HS-5 (cell line): ENCODE measurements at places on chromosomes 13 and 19.

DNA sequence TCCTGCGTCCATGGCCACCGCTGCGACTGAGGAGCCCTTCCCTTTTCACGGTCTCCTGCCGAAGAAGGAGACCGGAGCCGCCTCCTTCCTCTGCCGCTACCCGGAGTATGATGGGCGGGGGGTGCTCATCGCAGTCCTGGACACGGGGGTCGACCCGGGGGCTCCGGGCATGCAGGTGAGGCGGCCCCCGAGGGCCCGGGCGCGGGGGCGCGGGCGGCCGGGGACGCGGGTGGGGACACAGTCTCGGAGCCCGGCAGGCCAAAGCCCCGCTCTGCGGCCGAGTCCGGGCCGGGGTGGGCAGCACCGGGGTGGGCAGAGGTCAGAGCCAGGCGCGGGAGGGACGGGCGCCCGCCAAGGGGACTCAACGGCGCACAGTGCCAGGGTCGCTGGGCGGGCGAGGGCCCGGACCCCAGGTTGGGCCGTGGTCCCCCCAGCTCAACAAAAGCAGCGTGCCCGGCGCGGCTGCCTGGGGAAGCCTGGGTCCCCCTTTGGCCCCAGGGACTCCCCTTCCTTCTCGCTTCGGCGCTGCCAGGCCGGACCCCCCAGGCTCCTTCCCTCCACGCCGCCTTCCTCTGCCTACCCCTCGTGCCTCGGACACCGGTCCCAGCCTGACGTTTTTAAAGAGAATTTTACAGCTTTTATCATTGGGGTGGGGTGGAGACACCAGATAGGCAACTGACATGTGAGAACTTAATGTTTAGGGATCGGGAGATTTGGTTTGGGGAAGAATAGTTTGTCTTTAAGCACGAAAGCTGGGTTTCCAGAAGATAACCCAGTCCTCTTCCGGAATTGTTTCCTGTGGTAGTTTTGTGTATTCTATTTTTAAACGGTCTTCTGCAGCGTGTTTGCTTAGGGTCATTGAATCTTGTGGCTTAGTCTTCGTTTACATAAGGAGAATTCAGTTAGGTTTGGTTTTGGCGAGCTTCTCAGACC, 509 bp downstream of the TPP2 start:
- no peak for DNase-seq

DNA sequence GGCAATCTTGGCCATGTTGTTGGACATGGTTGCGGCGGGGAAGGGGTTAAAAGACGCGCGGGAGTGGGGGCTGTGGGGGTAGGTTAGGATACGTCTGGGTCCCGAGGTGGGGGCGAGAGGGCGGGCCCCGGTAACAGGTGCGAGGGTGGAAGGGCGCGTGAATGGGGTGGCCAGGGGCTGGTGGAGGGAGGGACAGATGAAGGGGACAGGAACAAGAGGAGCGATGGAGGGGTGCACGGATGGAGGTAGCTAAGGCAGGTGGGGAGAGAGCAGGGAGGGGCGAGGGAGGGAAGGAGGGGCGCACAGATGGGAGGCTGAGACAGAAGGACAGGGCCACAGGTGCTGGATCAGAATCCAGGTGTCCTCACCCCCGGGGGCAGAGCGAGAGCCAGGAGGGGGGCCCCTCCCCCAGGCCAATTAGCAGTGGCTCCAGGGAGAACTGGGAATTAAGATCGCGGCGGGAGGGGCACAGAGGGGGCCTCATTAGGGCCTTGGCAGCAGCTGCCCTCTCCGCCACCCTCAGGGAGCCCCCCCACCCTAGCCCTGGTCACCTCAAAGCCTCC, 1.3 kb downstream of the GNG8 start:
- no peak for DNase-seq

- DNase-seq = no peak
Observed at GRCh38 chr19:403221-404027, 5.5 kb downstream of the C2CD4C start.

DNA sequence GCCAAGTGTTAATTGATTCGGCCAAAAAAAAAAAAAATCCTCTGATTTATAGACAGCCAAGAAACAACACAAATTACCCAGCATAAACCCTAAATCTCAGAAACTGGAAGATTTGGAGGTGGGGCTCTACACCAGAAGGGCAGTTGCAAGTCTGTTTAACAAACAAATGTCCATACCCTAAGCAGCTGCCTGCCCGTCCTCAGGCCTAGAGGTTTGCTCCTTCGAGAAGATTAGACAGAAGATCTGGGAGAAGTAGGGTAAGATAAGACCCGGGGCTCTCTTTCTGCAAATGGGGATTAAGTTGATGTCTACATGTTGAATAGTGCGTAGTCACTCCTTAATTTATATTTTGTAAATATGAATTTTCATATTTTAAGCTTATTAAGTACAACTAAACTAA, 3.4 kb upstream of the N4BP2L1 start:
- DNase-seq = no peak

GRCh38 chr13:43002021-43002420, 10.0 kb upstream of the EPSTI1 start:
- no peak for DNase-seq

- DNase-seq = no peak
Observed at GRCh38 chr13:50374517-50374916, 359.3 kb downstream of the KCNRG start.

GRCh38 chr19:44260343-44260681, 626 bp downstream of the ZNF233 start:
- no peak for DNase-seq

- no peak for DNase-seq
Observed at GRCh38 chr19:55467236-55468053, 2.9 kb upstream of the C19orf85 start.

- no peak for DNase-seq
Observed at GRCh38 chr13:109859898-109860297, 73.5 kb upstream of the IRS2 start.

DNA sequence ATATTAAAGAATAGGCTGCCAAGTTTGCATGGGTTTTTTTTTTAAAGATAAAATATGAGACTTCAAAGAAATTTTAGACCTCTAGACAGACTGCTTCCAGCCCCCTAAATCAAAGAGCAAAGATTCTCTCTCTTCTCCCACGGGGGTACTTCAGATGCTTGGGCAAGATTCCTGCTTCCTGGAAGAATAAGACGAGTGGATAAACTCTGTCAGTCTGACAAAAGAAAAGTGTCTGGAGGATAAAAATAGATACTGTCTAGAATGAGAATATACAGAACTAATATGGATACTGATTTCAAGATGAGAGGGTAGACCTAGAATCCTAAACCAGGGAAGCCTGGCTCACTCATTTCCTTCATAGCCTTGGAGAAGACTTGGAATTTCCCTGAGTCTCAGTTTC, 435.1 kb downstream of the FOXO1 start:
- DNase-seq = no peak

DNA sequence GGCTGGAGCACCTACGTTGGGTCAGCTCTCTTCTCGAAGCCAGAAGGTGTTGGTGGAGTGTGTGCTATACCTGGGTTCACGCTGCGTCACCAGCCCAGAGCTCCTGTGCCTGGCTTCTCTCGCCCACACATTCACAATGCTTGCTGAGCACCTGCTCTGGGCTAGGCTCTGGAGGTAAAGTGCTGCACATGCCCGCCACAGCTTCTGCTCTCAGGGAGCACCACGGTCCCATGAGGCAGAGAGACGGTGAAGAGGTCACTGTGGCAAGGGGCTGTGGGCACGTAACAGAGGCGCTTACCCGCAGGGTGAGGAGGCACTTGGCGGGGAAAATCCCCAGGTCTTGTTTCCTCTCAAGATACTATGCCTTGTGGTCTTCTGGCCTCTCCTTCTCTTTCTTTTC, 174.2 kb downstream of the TEX29 start:
- DNase-seq = no peak

DNA sequence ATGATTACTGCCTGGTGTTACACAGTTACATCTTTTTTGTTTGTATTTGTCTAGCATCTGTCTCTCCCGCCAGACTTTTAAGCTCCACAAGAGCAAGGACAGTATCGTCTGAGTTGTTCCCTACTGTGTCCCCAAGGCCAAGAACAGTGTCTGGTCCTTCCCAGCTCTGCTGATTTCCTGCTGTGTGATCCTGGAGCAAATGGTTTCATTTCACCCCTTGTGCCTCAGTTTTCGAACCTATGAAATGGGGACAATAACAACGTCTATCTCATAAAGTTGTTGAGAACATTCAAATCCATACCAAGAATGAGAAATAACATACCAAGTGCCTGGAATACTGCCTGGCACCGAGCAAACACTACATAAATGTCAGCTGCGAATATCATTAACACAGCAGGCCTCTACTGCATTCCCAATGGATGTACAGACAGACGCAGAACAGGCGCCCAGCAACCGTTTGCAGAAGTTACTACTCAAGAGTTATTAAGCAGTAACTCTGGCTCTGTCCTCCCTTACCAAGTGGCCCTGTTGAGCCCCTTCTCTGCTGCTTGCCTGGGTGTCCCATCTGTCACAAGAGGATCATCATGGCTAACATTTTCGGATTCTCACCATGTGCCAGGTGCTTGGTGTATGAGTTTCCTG, 11.4 kb downstream of the XRCC1 start:
- no peak for DNase-seq

DNA sequence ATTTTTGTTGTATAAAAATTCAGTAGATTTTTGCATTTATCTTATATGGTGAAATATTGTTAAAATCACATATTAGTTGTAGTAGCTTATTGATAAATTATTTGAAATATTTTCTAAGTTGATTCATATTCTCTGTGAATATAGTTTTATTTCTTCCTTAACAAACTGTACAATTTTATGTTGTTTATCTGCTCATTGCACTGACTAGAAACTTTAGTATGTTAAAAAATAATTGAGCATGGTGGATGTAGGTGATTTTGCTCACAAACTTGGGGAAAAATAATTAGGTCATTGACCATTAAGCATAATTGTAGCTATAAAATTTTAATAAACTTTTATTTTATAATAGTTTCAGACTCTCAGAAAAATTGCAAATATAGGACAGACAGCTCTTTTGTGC, 1445.3 kb upstream of the MIR17HG start:
- DNase-seq = no peak

GRCh38 chr13:110380359-110381028, 73.4 kb downstream of the COL4A2 start:
- DNase-seq = no peak

DNA sequence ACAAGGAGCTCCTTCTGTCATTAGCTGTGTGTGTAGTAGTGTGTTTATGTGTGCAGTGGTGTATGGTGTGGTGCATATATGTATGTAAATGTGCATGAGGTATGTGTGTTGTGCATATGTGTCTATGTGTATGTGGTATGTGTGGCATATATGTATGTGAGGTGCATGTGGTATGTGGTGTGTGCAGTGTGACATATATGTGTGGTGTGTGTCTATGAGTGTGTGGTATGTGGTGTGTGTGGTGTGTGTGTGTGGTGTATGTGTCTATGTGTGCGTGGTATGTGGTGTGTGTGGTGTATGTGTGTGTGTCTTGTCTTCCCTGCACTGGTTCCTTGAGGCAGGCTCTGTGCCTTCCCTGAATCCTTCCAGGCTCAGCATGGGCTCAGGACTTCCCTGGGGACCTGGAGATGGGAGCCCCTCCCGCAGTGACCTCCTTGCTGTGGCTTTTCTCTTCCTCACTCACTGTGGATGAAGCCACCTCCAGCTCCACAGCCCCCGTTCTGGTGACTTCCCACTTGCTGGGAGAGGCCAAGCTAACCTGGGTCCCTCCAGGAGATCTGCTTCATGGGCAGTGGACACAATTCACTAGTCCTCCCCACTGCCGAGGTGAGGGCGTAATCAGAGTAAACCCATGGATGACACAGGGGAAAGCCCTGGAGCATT, 64.2 kb downstream of the CCDC70 start:
- no peak for DNase-seq

DNA sequence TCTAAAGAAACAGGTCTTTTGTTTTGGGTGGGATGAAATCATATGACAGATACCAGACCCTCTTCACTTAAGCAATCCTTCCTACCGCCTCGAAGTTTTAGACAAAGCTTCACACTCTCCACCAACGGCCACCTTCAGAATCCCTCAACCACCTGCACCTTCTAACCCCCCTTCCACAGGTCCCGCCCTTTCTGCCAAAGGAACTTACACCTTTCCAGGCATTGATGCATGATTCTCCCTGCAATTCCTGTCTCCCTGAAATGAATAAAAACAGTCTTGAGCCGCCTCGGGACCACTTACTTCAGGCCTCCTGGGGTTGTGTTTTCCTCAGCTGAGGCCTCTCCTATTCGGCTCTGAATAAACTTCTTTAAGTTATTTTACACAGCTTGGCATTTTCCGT, 859 bp downstream of the ZNF433 start:
- no peak for DNase-seq

DNA sequence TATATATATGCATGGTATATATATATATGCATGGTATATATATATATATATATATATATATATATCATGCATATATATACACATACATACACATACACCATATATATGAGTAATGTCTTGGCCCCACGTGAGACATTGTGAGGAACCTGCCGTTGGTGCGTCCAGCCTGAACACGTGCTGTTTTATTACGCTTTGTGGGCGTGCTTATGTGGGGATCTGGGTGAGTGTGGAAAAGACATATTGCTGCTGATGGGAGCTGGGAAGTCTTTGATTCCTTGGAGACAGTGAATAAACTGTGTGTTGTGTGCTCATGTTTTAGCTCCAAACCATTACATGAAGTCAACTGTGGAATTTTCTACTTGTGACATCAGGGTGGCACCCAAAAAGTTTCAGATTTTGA, 28.9 kb downstream of the KCTD15 start:
- no peak for DNase-seq
